Heart right ventricle (tissue), 16 donors: ENCODE measurements at places on chromosomes 3 and 15. TPM values are rescaled to one million over a fixed set of nuclear protein-coding genes. Genes with fewer than 3 reads are reported as not detected.

SIN3A gene
- polyA plus RNA-seq: 7.9 TPM

DNA sequence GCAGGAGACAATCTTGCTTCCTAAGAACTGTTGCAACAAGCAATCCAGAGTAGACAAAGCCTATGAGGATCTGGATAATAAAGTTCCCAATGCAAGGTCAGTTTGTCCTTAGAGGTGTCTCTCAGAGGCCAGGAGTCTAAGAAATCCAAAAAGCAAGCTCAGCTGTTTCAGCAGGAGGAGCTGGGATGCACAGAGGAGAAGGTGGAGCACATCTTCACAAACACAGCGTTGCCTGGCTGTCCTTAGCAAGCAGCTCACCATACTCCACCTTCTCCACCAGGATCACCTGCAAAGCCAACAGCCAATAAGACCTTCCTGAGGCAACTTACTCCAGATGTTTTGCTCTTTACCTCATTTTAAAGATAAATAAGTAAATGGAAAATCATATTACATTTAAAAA, 365 bp downstream of the ZBED2 start:
- DNase-seq: no peak

- peak; percentile 79 for DNase-seq
Observed at GRCh38 chr15:101014921-101015841, 96.0 kb downstream of the LRRK1 start.

TP63 gene
- polyA plus RNA-seq: 0.09 TPM

DNA sequence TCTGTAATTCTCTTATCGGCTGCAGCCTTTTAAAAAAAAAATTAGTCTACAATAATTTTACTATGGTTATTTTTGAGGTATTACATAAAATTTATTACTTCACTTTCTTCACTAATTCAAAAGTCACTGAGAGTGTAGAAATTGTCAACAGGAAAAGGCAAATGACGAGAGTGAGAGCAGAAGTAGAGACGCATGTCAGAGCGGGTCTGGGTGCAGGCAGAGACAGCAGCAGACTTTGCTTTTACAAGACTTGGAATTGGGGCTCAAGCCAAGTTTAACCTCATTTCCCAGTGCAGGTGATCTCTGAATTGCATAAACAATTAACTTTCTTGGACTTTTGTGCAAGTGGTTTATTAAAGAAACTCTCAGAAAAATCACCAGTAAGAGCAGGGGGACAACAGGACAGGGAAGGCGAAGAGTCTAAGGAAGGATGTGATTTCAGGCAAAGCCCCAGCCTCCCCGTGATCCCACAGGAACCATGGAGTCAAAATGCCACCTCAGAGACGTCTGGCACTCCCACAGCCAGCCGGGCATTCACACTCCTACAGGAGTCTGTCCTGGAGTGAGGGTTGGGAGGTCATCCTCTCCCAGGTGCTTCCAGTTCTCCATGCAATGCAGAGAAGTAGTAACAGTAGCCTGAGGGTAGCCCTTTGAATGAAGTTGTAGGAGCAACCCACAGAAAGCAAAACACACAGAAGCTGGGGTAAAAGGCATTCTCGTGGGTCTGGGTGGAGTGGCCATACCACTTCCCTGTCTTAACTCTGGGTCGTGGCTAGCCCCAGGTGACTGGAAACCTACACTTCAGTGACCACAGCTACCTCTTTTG, 274.0 kb upstream of the TGFBR2 start:
- DNase-seq: no peak

GRCh38 chr3:95797081-95797480, 1017.3 kb upstream of the EPHA6 start:
- DNase-seq: no peak

DNA sequence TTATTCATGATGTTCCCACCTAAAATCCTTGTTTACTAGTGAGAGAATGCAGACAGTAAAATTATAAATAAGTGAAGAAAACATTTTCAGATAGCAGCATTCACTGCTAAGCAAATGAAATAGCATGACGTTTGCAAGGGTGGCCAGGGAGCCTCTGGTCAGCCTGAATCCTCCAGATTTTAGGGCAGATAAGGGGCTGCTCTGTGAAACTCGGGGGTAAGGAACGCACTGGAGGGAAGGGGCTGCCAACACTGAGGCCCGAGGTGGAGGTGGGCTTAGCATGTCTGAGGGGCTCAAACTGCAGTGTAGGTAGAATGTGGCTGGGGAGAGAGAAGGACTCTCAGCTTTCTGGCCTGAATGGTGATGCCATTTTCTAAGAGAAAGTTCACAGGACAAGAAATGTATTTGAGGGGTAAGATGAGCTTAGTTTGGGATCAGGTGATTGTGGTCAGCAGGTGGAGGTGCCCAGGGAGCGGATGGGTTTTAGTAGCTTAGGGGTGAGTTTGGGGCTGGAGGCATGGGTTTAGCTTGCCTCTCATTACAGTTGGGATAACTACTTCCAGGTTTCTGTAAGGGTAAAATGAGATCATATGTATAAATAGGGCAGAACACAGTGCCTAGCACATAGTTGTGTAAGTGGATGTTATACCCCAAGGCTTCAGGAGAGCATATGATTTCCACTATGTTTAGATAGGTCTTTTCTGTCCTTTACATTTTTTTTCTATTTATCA, 20.5 kb downstream of the GPR171 start:
- DNase-seq: no peak

SLC12A1 gene
- not detected for polyA plus RNA-seq

GRCh38 chr3:20974396-20974795, 776.6 kb downstream of the ZNF385D start:
- DNase-seq: no peak

DNA sequence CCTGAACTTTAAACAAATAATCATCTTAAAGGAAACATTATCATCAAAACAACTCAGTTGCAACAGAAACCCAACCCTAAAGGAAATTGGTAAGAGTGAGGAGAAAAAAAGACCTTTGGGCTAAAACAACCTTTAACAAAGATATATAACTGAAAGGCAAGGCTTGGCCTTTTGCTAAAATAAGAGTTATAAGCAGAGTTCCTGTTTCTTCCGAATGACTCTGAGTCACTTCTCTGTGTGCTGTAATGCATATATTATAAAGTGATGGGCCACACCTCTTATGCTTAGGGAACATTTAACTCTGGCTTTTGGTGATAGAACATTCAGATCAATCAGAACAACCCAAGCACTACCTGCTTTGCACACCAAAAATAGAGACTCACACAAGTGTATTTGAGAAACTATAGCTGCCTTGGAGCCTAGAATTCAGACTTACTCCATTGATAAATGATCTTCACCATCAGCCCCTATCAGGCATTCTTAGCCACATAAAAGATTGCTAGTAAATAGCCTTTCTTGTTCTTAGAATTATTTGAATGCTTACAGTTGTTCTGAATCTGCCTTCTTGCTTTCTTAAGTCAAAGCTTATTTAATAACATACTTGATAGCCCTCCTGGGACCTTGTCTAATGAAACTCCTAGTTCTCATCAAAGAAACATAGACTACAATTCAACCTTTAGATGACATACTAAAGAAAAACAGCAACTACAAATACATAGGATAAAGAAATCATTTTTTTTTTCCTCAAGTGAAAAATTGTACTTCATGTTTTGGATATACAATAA, 294.2 kb upstream of the SEMA6D start:
- no peak for DNase-seq

LTK gene
- polyA plus RNA-seq: 0.95 TPM

LYZL4 gene
- polyA plus RNA-seq: not detected

DNA sequence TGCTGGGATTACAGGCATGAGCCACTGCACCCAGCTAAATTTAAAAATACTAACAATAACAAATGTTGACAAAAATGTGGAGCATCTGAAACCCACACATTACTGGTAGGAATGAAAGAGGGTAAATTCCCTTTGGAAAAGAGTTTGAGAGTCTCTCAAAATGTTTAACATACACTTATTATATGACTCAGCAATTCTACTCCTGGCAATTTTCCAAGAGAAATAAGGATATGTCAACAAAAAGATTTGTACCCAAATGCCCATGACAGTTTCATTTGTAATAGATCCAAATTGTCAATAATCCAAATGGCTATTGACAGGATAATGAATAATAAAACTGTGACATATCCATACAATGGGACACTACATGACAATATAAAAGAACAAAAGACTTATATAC, 9.0 kb downstream of the HCLS1 start:
- DNase-seq: no peak

- no peak for DNase-seq
Observed at GRCh38 chr3:112360561-112360960, 27.6 kb downstream of the CD200 start.

GNB4 gene
- polyA plus RNA-seq: 6.6 TPM

ZNF592 gene
- polyA plus RNA-seq: 8.7 TPM

- DNase-seq: no peak
Observed at GRCh38 chr3:94303266-94303665, 240.4 kb downstream of the NSUN3 start.

DNA sequence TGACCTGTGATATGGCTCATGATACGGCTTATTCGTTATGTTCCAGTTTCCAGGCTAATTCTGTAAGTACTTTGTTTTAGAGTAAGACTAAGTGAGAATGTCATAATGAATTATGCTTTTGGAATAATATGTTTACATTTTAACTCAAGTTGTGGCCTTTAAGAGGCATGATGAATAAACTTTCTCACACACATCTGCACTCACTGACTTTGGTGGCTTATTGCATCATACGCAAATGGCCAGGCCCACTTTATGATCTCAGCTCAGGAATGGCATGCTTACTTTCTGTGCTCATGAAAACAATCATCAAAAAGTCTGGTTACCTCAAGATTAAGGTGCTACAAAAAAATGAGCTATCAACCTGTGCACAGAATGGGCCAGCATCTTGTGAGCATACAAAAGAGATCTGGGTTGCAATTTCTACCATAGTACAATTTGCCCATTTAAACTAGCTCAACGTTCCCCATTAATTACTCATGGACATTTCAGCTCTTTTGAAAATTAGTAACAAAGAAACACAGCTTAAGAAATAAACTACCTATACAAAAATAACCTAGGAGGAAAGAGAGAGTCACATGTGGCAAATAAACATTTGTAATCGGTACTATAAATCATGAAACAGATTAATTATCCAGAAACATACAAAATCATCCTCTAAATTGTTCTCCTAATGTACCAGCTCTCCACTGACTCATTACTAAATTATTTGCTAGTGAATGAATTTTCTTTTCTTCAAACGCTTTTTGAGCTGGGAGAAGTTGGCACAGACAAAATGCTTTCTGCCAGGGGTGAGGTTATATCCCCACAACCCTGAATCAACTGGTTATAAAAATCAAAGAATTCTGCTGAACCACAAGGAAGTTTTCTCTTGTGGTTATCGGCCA, 439.0 kb upstream of the ADAMTS9 start:
- no peak for DNase-seq

GRCh38 chr15:92366381-92366780, 27.3 kb upstream of the ST8SIA2 start:
- no peak for DNase-seq

- DNase-seq: no peak
Observed at GRCh38 chr3:138862924-138863775, 28.4 kb upstream of the PIK3CB start.

GRCh38 chr15:25088261-25088790, 133.5 kb downstream of the SNRPN start:
- no peak for DNase-seq

GRCh38 chr3:139448104-139448503, 28.2 kb downstream of the RBP2 start:
- no peak for DNase-seq

- DNase-seq: no peak
Observed at GRCh38 chr3:47867451-47868044, 64.6 kb downstream of the DHX30 start.

GRCh38 chr3:159857840-159858239, 130.8 kb upstream of the IL12A start:
- no peak for DNase-seq

DNA sequence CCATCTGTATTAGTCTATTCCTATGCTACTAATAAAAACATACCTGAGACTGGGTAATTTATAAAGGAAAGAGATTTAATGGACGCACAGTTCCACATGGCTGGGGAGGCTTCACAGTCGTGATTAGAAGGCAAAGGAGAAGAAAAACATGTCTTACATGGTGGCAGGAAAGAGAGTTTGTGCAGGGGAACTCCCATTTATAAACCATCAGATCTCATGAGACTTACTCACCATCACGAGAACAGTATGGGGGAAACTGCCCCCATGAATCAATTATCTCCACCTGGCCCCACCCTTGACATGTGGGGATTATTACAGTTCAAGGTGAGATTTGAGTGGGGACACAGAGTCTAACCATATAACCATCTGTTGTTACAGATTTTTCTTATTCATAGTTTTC, 42.1 kb upstream of the MB21D2 start:
- no peak for DNase-seq

GRCh38 chr3:10555263-10555662, 49.9 kb upstream of the ATP2B2 start:
- DNase-seq: no peak

DNA sequence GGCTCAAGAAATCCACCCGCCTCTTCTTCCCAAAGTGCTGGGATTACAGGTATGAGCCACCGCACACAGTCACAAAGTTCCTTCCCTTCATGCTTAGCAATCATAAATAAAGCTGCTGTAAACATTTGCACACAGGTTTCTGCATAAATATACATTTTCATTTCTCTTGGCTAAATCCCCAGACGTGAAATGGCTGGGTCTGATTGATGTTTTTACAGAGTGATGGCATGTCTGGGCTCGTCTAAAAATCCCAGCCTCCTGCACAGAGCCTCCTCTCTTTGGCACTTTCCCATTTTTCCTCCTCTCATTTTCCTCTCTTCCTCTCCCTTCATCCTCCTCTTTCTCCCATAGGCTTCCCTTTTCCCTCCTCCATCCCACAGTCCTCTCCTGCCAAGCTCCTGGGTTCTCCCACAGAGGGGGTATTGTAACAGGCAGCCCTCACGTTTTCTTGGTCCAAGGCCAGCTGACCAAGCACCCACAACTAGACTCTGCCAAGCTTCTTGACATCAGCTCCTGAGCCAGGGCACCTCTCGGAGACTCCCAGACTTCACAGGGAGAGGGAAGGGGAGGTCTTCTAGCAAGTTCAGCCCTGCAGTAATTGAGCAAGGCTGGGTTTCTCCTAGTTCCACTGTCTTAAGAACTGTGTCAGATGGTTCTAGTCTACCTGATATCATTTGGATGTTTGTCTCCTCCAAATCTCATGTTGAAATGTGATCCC, 10.5 kb upstream of the PLA2G4E start:
- no peak for DNase-seq

ROBO1 gene
- polyA plus RNA-seq: 2.8 TPM

- no peak for DNase-seq
Observed at GRCh38 chr15:89837134-89837829, 22.6 kb upstream of the ANPEP start.

ZDHHC19 gene
- 0.19 TPM for polyA plus RNA-seq

DNA sequence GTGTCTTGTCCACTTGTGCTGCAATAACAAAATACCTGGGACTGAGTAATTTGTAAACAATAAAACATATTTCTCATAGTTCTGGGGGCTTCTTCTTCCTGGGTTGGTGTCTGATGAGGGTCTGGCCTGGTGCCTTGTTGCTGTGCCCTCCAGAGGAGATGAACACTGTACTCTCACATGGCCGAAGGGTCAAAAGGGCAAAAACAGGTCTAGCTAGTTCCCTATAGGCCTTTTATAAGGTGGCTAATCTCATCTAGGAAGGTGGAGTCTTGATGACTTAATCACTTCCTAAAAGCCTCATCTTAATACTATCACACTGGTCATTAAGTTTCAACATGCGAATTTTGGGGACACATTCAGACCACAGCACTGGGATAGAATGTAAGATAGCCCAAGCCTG, 228.4 kb downstream of the TLE3 start:
- no peak for DNase-seq

GRCh38 chr3:15289661-15290060, 42.7 kb downstream of the SH3BP5 start:
- no peak for DNase-seq

GRCh38 chr15:74417225-74417624, 16.5 kb downstream of the SEMA7A start:
- peak; percentile 33 for DNase-seq

- DNase-seq: no peak
Observed at GRCh38 chr3:46325645-46326300, 28.1 kb upstream of the CCR2 start.

ATP13A3 gene
- 45.9 TPM for polyA plus RNA-seq
